Sigmoid colon (tissue), 7 donors: ENCODE measurements at places on chromosomes 7 and 10. TPM values are rescaled to one million over a fixed set of nuclear protein-coding genes. Genes with fewer than 3 reads are reported as not detected.

The AVL9 gene
- 25.0 TPM for total RNA-seq

The FGFR2 gene
- total RNA-seq, result 110 TPM

DNA sequence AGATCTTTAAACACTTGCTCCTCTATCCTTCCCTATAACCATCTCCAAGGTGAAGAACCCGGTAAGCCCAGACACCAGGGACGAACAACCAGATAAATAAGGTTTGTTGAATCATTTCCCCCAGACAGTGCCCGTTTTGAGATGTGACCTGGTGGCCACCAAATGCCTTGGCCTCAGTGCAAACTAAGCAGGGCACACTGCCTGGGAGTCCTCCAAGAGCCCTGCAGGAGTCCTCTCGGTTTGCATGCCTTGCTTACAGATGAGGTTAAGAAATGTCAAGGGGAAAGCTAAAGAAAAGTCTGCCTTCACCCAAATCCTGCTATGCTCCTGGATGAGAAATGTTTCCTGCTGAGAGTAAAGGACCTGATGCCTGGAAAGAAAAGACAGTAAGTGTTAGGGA, 31.6 kb downstream of the SLIT1 start:
- no peak for DNase-seq

DNA sequence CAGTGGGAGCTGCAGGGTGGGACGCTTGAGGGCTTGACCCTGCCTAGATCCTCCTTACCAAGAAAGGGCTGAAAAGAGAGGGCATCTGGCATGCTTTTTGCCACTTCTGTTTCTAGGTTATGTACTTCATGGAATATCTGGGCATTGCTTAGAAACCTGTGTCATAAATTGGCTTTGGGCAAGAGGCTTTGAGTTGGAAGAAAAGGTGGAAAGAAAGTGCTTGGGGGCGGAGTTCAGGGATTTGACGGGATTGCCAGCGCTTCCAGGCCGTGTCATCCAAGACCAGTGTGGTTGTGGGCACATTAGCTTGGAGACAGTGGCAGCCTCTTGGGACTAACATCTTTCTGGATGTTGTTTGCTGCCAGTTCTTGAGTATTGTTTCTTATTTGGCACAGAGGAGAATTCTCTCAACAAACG, 825 bp downstream of the ZNF862 start:
- DNase-seq, result peak; percentile 54

- DNase-seq, result no peak
Measured at GRCh38 chr7:141079219-141079618, 5.4 kb downstream of the TMEM178B start.

GRCh38 chr7:115775981-115776380, 254.6 kb downstream of the TFEC start:
- no peak for DNase-seq

DNA sequence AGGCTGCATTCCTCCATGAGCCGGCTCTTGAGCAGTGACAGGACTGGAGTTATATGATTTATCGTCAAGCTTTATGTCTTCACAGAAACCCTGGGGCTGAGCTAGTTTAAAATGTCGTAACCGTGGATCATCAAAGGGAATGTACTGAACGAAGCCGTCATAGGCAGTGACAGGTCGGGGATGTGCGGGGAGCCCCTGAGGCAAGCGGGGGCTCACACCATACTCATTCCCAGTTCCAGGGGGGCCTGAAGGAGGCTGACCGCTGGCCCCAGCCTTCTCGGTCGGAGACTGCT, 30.7 kb downstream of the JCAD start:
- DNase-seq, result no peak

DNA sequence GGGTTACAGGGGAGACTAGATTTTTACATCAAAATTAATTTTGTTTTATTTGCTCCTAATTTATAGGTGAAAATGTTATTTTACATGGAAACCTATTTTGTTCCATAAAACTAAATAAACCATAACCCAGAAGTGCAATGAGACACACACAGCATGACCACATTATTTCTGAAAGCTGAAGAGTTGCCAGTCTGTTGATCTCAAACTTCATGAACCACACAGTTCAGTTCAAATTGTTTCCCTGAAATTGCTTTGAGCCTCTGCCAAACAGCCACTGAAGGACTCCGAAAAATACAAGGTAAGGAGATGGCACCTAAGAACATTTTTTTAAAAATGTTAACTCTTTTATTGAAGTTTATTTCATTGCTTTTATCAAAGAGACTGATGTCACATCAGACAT, 25.0 kb upstream of the ITGB8 start:
- no peak for DNase-seq

DNA sequence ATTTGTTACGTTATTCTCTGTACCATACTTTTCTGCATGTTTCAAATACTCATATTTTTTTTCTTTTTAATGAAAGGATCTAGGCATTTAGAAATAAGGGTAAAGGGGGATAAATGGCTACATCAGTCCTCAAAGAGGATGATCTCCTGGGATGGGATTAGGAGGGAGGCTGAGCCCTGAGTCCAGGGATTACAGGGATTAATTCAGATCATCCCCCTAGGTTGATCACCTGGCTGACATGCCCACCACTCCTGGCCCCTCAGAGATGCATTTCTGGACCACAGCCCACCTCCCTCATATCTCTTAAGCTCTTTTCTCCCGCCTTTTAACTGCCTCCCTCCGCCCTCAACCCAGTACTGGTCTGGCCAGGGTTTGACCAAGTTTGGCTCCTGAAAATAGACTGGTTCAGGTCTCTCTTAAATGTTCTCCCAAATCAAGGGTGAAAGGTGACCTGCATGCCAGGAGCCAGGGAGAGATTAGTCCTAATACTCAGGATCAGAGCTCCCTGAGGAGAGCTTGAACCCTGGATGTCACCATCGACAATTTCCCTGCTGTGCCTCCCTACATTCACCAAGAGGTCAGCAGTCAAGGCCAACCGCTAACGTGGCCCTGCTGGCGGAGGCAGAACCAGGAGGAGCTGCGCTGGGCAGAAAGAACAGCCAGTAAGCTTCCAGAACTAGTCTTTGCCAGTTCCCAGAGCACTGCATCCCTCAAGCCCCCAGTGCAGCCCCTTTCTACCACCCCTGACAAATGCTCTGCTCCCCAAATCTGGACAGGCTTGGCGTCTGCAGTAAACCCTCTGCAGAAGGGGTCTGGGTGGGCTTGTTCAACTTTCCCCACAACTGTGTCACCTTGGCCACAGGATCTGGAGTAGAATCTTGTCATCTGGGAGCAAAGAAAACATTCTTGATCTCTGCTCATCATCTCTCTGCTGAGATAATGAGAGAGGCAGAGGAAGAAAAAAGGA, 3.0 kb upstream of the CCDC136 start:
- DNase-seq, result no peak

The FANK1 gene
- 0.71 TPM for total RNA-seq

The LRRD1 gene
- 0.83 TPM for total RNA-seq

The SLC16A12 gene
- 3.9 TPM for total RNA-seq

- no peak for DNase-seq
Measured at GRCh38 chr7:158887594-158887993, 31.2 kb downstream of the DYNC2I1 start.

The HOGA1 gene
- not detected for total RNA-seq

DNA sequence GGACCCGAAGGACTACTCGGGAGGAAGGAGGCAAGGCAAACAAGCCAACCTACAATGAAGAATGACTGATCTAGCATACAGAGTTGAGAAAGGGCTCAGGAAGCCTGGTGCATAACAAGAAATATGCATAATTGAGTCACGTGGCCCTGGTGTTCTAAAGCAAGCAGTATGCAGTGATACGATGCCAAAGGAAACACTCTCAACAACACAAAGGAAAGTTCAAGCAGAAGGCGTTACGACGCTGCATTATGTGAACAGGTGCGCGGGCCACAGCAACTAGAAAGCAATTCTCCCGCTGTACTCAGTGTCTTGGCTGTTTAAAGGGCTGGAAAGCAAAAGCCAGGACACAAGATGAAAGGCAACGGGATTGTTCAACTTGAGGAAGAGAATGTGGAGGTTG, 100.8 kb downstream of the PRTFDC1 start:
- DNase-seq, result no peak

DNA sequence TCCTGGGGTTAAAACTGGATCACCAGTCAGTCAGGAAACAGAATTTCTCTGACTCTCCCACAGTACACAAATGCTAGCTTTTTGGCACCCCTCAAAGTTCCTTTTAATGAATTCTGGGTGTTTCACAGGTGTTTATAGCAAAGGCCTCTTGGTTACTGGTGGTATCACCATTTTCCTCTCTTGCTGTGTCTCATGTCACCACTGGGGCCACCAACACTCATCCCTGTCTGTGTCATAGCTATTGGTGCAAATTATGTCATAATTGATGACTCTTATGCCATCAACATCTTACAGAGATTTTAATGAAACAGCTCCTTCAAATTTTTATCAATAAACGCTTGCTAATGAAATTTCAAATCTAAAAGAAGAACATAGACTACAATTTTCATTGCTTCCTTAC, 27.7 kb upstream of the OSBPL3 start:
- no peak for DNase-seq

GRCh38 chr7:106597751-106598546, 63.0 kb downstream of the CCDC71L start:
- no peak for DNase-seq

GRCh38 chr7:84100866-84101265, 93.7 kb downstream of the SEMA3A start:
- no peak for DNase-seq

The PRSS37 gene
- total RNA-seq, result not detected

DNA sequence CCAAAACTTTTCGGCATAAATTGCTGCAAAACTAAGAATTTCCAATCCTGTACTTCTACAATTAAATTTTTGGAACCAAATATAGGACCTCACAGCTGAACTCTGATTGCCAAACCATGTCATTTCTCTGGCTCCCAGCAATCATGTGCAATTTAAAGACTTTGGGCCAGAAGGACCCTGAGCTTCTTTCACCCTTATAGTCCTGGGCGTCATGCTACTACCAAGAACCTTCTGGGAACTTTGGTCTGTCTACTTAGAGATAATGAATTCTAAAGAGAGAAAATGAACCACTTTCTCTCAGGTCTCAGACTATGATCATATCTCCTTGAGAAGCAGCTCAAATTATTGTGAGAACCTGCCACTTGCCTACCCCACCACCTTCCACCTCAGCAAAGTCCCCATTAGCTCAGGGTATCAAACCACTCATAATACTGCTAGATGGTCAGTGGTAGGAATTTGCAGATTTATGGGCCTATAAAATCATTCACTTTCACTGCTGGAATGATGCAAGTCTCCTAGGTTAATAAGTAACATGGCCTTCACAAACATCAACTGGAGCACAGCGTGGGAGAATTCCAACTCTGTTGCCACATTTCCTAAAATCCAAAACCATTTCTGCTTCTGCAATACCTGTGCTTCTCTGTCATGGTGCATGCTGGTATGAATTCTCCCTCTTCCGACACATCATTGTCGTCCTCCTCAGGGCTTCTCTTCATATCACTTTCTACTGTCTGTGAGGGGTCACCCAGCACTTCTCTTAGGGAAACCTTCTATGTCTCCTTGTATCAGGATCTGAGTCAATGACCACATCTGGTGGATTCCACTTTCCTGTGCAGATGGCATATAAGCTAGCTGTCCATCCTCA, 6.6 kb upstream of the WDR91 start:
- no peak for DNase-seq

- DNase-seq, result no peak
Measured at GRCh38 chr10:48684463-48684791, 246 bp upstream of the WDFY4 start.

DNA sequence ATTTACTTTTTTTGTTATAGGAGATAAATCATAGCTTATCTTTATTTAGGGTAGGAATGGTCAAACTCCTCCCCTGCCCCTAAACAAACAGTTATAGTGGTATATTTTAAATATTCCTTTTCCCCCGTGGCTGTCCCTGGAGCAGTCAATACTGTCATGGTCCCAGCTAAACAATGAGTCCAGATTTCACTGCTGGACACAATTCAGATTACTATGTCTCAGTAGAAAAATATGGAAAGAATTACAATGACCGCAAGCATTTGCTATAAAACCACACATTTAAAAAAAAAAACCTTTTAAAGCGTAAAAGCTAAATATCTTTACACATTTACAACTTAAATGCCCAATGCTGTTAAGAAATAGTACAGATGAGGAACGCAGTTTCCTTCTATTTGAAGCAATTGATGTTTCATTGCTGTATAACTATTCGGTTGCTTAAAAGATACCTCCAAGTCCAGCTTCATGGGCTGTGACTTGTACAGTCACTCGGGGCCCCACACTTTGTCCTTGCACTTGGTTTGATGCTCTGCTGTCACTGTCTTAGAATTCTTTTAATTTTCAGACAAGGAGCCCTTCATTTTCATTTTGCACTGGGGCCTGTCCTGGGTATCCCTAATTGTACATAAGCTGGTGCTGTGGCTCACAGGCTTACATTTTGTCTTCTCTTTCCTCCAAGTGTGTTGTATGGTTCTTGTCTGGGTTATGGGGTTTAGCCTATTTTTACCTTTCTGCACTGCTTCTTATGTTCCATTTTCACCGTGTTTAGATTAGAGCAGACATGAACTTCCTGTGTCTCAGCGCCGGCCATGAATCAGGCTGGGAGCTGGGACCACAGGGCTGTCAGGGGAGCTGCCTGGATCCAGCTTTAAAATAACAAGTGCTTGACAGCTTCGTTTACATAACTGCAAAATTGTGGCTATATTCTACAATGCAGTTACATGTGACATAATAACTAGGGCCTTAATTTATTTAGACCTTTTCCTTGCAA, 530.2 kb upstream of the FZD8 start:
- DNase-seq, result no peak

The MYPN gene
- not detected for total RNA-seq

DNA sequence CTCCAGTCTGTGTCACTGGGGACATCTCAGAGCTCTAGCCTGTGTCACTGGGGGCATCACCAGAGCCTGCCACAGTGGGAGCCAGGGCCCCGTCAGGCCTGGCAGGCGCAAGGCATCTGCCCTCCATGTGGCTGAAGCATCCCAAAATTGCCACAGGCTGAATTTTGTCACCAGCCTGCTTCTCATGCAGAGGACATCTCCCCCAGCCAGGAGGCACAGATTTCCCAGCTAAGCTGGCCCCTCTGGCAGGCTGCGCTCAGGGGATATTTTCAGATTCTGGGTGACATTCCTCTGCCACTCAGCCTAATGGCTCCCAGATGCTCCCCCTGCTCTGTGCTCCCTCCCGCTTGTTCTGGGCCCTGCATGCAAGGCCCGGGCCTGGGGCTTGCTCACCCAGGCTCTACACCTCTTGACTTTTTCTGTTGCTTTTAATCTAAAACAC, 64.6 kb downstream of the COL13A1 start:
- no peak for DNase-seq

The CRPPA gene
- total RNA-seq, result 4.3 TPM

The ZNF92 gene
- total RNA-seq, result 5.9 TPM

DNA sequence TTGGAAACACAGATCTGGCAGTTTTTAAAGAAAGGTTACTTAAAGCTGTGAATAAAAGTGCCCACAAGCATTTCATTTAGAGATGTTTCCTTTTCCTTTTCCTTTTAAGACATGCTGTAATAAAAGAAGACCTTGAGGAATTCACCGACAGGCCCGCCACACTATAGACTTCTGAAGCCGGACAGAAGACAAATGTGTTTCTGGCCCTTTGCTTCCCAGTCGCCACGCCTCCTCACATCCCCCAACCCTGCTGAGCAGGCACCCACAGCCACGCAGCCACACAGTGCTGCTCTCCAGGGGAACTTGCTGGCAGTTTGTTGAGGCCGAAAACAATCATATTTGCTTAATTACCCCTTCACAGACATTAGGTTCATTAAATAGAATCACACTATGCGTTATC, 83.4 kb downstream of the SLC25A13 start:
- no peak for DNase-seq

The MMP21 gene
- not detected for total RNA-seq
